ENCODE measurements at places on chromosomes 2 and 18.
A peak's percentile ranks its signal among the peaks of the same experiment; 100 is the strongest.

DNA sequence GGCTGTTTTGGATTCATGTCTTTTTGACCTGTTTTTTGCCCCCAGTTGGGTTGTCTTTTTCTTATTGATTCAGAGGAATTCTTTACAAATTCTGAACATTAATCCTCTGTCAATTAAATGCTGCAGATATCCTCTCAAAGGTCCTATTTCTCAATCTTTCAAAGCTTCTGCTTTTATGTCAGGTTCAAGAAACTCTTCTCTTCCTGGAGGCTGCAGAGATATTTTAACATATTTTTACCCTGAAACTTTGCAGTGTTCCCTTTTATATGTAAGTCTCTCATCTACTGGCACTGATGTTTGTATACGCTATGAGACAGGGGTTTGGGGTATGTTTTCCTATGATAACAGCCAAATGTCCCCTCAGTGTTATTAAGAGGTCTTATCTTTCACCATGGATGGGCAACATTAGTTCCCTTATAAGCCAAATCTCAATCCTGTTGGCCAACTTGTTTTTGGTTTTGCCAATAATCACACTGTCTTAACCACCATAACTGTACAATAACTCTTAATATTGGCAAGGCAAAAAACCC, 159.3 kb downstream of the HDAC4 start:
- DNase-seq, result no peak

GRCh38 chr2:59308108-59308507, 1067.0 kb upstream of the FANCL start:
- DNase-seq, result no peak

DNA sequence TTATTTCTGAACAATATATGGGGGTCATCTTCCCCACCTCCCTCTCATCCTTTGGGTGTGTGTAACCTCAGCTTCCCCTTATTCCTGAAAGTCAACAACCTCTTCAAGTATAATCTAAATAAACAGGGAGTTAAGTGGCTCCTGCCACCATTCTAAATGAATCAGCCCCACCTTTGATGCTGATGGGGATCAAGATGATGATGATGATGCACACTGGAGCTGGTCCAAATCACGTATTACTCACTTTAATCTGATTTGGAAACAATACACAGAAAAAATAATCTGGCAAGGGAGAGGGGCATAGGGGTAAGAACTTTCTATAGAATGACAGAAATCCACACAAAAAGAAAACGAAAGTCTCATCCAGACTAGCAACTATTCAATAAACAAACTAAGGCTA, 7.1 kb downstream of the ACVR1 start:
- DNase-seq, result peak; percentile 15

DNA sequence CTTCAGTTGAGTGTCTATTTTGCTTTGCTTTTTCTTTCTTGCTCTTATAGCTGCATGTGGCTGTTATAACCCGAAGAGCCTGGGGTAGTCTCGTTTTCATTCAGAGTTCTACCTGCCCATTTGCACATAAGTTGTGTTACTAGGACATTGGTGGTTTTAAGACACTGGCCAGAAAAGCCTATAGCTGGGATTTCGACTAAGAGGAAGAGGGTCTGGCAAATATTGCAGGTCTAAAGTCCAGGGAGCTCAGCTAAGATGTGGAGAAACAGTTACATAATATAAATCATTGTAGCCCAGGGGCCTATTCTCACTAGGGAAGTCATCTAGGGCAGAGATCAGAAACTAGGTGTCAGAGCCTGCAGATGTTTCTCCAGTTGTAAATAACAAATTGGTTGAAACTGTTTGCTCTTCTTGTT, 120.8 kb downstream of the BABAM2 start:
- DNase-seq, result no peak

DNA sequence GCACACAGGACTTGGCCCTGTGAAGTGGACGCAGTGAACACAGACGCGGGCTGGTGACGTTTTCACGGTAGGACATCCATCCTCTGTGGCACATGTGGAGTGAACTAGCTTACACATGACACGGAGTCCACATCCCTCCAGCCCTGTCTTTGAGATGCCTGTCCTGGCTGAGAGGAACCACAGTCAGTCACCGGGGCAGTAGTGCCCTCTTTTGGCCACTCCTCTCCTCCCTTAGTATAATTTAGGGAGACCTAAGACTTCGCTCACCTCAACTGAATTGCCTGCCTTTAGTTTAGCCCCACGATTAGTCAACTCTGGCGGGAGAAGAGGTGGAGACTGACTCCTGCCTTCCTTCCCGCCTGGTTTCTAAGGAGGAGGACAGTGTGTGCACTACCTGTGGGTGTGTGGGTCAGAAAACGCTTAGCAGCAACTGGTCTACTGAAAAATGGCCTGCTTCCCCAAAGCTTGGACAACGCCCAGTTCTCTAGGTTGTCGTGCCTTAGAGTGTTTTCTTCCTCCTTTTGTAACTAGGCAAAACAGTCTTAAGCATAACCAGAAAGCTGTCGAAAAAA, 70.6 kb downstream of the MBP start:
- peak; percentile 51 for DNase-seq

DNA sequence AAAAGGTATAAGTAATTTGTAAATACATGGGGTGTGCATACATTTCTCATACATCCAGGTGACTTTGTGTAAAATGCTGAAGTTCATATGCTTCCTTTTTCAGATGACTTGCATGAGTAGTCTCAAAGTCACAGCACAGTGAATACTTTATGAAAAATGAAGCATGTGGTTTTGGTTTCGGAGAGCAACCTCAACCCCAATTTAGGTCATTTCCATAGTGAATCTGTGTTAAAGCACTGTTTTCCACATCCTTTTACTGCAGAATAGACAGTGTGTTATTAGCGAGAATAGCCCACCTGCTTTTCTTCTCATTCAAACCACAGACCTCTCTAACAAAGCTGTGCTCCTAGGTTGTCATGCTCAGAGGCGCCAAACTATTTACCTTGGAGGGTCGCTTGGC, 204.4 kb upstream of the RASGRP3 start:
- no peak for DNase-seq

- no peak for DNase-seq
Observed at GRCh38 chr2:100066246-100066645, 76.1 kb downstream of the AFF3 start.

GRCh38 chr2:37615804-37616676, 55.4 kb downstream of the CDC42EP3 start:
- peak; percentile 83 for DNase-seq

DNA sequence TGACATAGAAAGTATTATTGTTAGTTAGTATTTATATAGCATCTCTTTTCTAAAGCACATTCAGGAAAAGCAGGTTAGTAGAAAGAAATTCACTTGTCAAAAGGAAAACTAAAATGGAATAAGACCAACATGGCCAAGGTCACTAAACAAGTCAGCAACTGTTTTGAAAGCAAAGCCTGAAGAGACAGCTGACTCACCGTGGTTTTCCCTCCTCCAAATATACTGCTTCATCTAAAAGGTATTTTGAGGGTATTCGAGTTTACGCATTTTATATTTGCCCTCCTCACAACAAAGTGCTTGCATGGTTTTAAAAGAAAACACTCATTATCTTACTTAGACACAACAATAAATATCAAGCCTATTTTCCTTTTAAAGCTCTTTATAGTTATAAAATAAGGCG, 24.0 kb downstream of the ZNF385B start:
- no peak for DNase-seq

DNA sequence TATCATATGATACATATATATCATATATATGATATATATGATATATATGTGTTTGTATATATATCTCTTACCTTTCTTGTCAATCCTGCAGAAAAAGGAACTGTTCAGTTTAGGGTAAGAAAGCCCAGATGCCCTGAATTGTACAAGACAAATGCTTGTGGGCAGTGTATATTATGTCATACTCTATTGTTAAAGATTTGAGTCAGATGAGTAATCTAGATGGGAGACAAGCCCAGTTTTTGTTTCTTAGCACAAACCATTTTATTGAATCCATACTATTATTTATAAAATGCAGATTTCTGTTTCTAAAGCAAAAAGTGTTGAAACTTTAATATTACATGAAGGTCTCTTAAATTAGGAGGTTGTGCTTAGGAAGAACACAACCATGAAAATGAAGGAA, 90.6 kb downstream of the VRK2 start:
- no peak for DNase-seq

- no peak for DNase-seq
Observed at GRCh38 chr2:97727296-97727695, 13.9 kb downstream of the ZAP70 start.

DNA sequence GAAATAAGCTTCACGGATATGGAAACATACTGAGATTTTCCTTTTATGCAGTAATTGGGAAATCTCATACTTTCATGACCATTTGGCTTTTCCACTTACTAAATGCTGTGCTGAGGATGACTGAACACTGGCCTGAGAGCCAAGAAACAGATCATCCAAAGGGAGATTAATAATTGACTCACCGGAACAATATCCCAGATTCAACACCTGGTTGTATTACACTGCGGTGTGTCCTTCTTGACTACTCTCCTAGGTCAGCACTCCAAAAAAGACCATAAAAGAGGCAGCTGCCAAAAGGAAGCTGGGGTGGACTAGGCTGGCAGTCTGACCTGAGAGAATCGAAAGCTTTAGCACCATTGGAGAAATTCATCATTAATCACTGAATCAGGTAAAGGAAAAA, 469.1 kb downstream of the CBLN2 start:
- DNase-seq, result no peak

DNA sequence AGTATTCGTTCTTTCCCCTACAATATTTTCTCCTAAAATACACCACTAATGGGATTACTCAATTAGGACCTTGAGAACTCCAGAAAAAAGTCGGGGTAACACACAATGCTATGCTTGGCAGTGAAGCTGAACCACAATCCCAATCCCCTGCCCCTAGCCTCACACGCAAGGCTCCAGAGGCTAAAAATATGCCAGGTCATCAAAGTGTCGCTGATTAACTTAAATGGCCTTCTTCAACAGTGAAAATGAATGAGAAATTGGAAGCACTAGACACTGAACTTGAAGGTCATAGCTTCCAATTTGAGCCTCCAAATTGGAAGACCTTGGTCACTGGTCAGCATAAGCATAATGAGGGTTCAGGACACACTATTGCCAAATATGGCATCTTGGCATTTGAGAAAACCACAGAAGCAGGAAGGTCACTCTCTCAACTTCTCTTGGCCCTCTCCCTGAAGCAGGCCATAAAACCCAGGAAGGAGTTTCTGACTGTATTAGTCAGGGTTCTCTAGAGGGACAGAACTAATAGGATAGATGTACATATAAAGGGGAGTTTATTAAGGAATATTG, 86.0 kb upstream of the SATB2 start:
- DNase-seq, result no peak

DNA sequence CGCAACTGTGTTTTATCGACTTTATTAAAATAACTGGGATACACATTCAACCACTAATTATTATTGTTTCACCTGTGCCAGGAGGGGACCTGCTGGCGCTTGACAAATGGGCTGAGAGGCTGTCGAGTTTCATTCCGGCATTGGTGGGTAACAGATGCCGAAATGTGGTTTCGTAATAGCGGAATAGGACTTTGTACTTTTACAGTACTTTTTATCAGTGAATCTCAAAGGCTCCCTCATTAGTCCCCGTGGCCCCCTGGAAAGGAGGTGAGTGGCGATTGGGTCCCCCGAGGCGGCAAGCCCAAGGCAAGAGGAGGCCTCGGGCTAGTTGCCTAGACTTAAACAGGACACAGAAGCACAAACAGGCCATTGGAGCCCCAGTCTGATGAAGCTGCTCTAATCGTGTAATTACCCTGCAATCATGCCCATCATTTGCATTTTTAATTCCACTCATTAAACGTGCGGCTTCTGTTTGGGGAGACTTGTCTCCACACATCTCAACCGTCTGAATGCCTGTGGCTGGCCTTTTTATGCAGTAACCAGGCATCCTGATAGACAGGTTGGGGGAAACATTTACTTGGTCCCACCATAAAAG, 193.2 kb downstream of the INO80D start:
- DNase-seq, result no peak

- DNase-seq, result peak; percentile 66
Observed at GRCh38 chr2:241036397-241036963, 38.1 kb downstream of the SNED1 start.

- no peak for DNase-seq
Observed at GRCh38 chr2:72603481-72603880, 222.4 kb downstream of the EXOC6B start.

DNA sequence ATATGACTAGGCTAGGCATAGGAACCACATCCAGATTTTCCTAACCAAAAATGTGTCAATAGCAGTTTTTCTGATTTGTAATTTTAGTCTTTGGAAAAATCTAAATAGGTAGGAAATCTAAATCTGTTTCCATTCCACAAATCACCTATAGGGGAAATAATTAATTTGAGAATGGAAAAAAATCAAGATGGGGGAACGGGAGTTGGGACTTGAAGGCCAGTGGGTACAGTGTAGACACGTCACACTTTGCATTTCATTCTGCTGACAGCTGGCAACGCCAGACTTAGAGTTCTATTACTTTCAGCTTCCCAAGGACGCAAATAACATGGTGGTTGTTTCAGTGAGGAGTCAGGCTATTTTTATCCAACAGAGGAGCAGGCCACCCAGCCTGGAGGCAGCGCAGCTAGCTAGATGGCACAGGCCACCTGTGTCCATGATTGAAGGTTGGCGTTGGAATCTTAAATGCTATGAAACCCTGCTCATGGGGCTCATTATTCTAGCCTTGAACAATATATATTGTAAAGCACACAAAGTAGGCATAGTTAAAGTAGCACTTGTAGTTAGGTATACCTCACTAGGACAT, 23.4 kb downstream of the HNRNPA3 start:
- no peak for DNase-seq

DNA sequence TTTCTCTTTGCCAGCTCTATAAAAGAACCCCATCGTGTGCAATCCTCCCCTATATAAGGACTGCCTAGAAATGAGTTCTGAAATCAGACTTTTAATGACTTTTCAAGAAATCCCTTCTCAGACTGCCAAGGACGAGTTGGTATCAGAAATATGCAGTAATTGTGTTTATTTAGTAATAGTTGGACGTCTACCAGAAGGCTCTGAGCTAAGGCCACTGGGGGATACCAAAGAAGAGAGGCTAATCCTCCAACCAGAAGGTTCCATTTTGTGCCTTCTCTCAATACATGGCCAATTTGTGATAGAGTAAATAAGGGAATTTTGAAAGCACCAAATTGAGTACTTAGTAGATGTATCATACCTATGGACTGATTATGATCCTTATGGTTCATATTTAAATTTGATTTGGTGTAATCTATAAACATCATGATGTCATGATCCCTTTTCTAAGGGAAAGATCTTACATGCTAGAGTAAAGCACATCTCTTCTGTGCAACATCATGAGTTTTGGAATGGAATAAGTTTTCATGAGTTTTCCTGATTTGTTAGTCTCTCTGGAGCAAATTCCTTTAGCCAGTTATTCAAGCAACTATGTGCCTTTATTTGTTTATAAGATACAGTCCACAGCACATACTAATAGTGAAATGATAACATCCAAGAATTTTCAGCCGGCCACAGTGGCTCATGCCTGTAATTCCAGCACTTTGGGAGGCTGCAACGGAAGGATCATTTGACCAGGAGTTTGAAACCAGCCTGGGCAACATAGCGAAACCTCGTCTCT, 82.2 kb upstream of the LTBP1 start:
- DNase-seq, result no peak

GRCh38 chr2:95552911-95553310, 38.9 kb upstream of the TRIM43 start:
- DNase-seq, result no peak
